ENCODE measurements at places on chromosomes 13 and 19.

DNA sequence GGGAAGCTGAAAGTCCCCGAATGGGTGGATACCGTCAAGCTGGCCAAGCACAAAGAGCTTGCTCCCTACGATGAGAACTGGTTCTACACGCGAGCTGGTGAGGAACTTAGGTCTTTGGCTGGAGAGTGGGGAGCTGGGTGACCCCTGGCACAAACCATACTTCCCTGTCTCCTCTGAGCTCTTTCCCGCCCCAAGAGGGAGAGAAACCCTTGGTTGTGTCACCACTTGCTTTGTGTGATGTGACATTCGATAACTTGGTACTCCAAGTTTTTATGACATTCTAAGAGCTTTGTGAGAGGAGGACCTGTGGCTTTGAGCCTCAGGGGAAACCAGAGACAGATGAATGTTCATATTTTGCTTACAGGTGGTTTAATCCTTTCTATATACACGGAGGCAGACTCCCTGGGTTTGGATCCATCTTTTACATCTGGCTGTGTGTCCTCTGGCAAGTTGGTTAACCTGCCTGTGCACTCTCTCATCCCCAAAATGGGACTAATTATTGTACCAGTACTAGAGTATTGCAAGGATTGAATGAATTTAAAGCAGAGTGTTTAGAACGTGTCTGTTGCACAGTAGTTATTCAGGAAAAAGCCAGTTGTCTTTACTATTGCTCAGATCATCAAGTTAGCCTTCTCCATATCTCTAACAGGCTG, 1.2 kb downstream of the RPS19 start:
- DNase-seq = no peak

- DNase-seq = no peak
Observed at GRCh38 chr19:18131841-18132596, 20.9 kb upstream of the PIK3R2 start.

- no peak for DNase-seq
Observed at GRCh38 chr19:33064458-33064791, 263 bp downstream of the RHPN2 start.

DNA sequence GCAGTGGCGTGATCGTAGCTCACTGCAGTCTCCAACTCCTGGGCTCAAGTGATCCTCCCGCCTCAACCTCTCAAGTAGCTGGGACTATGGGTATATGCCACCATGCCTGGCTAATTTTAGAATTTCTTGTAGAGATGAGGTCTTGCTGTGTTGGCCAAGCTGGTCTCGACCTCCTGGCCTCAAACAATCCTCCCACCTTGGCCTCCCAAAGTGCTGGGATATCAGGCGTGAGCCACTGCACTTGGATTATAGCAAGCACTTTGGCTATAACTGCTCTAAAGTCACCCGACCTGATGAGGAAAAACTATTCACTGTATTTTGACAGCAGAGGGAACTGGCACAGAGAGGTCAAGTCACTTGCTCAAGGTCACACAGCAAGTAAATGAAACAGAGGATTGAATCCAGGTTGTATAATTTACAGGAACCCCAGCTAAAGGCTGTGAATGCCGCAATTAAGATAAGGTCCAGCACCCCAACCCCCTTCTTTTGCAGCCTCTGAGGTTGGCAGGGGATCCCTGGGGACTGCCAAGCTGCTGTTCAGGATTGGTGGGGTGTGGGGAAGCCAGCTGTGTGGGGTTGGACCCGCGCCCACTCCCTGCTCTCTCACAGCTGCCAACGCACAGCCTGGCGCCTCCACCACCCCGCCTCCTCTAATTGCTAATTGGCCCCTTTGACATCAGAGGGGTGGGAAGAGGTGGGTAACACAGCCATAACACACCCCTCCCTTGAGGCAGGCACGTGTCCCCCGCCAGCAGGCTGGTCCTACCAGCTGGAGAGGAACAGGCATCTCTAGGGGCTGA, 6.0 kb downstream of the TMIGD2 start:
- no peak for DNase-seq

- DNase-seq = no peak
Observed at GRCh38 chr13:98665638-98665995, 86.9 kb downstream of the SLC15A1 start.

GRCh38 chr19:662207-662961, 630 bp downstream of the RNF126 start:
- no peak for DNase-seq

DNA sequence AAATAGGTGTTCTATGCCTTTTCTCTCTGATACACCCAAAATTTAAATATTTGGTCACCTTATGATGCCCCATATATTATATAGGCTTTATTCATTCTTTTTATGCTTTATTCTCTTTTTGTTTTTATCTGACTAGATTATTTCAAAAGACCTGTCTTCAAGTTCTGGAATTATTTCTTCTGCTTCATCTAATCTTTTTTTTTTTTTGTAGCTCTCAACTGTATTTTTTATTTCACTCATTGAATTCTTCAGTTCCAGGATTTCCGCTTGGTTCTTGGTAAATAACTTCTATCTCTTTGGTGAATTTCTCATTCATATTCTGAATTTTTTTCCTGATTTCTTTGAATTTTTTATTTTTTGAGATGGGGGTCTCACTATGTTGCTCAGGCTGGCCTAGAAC, 3.9 kb upstream of the CLEC4M start:
- no peak for DNase-seq

GRCh38 chr13:99314640-99315176, 7.5 kb upstream of the GPR183 start:
- DNase-seq = no peak

DNA sequence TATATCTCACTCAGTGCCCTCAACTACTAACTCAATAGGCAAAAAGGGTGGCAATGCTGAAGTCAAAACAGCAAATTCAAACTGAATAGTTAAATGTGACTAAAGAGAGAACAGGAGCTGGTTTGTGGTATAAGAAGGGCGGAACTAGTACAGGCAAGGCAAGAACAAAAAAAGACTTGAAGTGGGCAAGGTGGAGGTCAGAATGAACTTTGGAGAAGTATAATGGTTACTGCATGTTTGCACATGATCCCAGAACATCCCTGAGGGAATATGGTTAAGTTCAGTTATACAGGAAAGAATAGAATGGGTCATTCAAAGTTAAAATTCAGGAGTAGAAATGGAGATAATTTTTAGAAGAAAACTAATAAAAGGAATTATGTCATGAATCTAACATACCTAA, 85.5 kb downstream of the DIAPH3 start:
- no peak for DNase-seq
